ENCODE measurements at places on chromosomes 6 and 20.
A peak's percentile ranks its signal among the peaks of the same experiment; 100 is the strongest.

DNA sequence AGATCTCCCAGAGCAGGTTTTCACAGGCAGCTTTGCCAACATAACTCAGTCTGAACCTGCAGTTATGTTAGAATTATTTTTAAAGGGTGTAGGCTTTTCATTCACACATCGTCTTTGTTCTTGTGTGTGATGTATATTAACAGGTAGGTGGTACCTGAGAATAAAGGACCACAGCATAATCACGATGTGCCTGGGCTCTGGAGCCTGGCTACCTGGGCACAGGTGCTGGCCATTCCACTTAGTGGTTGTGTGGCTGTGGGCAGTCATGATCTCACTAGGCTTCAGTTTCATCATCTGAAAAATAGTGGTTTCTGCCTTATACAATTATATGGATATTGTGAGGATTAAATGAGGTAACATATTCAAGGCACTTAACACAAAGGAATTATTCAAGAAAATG is 6.4 kb downstream of the CD109 start:
- H3K27me3 ChIP-seq: no peaks in the 10 kb centered on the region
- no peak overlapping the region for H3K27ac ChIP-seq
- H3K36me3 ChIP-seq: no peaks in the 10 kb centered on the region
- DNase-seq: no peak
- H3K4me1 ChIP-seq: peaks cover 4% of the 10 kb centered on the region

- H3K4me3 ChIP-seq: no peak overlapping the region
- H3K27me3 ChIP-seq: no peaks in the 10 kb centered on the region
- H3K36me3 ChIP-seq: no peaks in the 10 kb centered on the region
- peak overlapping the region; percentile 93 for H3K27ac ChIP-seq
Observed at GRCh38 chr6:42099340-42100028, 42.9 kb downstream of the C6orf132 start.

DNA sequence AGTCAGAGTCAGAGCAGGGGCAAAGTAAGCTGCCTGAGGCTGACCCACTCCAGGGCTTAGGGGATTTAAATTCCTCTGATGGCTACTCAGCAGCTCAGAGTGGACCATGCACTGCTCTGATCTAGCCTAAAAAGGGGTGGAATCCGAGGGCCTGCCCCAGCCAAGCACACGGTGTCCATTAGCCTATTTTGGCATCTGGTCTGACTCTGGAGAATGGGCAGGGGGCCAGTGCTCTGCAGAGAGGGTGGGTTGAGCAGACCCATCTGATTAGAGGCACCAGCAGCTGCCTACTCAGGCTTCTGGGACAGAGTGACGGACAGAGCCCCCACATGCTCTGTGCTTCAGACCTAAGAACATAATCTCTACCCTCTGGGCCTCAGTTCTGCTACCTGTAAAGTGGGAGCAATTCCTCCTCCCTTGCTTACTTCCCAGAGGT is 25.9 kb upstream of the TGM2 start:
- H3K27ac ChIP-seq: no peak overlapping the region
- H3K36me3 ChIP-seq: no peaks in the 10 kb centered on the region
- no peak for DNase-seq
- H3K4me3 ChIP-seq: no peak overlapping the region

DNA sequence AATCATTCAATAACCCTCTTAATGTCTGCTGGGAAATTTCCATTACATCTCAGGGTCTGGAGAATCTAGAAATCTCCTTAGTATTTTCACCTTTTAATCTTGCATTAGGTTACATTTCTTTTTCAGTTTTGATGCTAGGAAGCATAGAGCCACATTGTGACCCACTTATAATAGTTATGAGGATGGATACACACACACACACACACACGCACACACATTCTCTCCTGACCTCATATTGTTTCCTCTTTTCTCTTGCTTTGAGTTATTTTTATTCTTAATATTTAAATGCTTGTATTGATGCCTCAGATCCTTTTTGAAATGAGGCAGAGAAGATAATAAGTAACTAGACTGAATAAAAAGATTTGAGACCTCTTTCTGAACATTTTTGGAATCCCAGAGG is 128.4 kb downstream of the KLHL32 start:
- H3K4me3 ChIP-seq: no peak overlapping the region
- no peak overlapping the region for H3K27ac ChIP-seq
- H3K4me1 ChIP-seq: no peaks in the 10 kb centered on the region
- DNase-seq: no peak
- no peaks in the 10 kb centered on the region for H3K27me3 ChIP-seq
- no peaks in the 10 kb centered on the region for H3K36me3 ChIP-seq

DNA sequence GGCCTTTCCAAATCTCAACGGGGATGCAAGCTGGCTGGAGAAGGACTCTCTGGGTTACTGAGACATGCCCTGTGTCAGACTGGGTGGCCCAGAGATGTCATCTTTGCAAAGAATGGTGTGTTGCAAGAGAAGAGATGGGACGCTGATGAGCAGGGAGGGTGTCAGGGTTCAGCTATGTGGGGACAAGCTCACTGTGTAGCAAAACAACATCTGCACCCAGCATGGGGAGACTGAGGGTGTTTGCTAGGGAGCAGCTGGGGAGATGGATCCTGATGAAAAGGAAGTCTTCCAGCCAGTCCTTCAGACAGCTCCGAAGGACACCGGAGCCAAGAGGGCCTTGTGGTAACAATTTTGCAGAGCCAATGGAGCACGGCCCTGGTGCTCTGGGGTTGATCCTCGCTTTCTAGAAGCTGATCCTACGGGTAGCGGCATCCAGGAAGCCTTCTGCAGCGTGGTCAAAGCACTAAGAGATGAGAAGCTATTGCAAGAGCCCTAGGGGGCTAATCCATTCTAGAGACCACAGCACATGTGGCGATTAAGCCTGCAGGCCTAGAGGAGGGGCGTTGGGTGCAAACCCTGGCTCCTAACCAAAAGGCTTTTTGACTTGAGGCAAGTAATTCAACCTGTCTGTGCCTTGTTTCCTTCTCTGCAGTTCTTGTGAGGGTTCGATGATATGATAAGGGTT is 39.9 kb downstream of the EDN3 start:
- no peaks in the 10 kb centered on the region for H3K4me1 ChIP-seq
- H3K4me3 ChIP-seq: no peak overlapping the region
- no peak overlapping the region for H3K27ac ChIP-seq
- no peak for DNase-seq

DNA sequence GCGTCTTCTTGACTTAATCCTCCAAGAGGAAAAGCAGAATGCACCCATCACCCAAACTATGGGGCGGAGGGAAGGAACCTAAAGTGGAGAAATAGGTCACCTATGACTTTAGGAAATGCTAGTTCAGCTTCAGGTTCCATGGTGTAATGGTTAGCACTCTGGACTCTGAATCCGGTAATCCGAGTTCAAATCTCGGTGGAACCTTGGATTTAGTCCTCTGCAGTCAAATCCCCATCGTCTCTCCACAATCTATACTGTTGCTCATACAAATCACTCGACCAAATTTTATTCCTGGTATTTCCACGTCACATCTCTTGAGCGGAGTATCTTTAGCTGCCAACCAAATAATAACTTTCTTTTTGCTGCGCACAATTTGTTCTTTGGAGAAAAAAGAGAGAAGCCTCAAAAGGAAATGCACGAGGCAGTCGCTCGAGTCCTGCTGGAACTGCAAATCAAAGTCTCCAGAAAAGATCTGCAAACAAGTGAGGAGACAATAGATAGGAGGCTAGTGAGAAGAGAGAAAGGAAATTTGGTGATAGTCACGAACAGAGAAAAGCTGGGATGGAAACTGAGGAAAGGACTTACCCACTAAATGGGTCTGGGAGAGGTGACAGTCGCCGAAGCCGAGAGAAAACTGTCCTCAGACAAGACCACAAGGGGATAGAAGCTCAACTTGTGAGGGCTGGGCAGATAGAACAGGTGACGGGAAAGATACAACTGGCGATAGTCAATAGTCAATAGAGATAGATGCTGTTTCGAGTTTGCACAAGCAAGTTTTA is 16.6 kb downstream of the POM121L2 start:
- H3K4me1 ChIP-seq: no peaks in the 10 kb centered on the region
- peak; percentile 85 for DNase-seq
- no peaks in the 10 kb centered on the region for H3K36me3 ChIP-seq
- H3K27ac ChIP-seq: no peak overlapping the region
- peak overlapping the region; percentile 48 for H3K4me3 ChIP-seq

Data from IMR-90 (cell line).